ENCODE measurements at places on chromosomes 12 and 14. TPM values are rescaled to one million over a fixed set of nuclear protein-coding genes. Genes with fewer than 3 reads are reported as not detected.

Gene CLEC4E
- total RNA-seq, result 0.58 TPM

Gene STRN3
- 27.6 TPM for total RNA-seq

Gene DDN
- total RNA-seq, result 0.12 TPM

Gene LRCOL1
- not detected for total RNA-seq

Gene STAB2
- total RNA-seq, result 0.12 TPM

Gene OR10G2
- total RNA-seq, result not detected

Gene ANO2
- total RNA-seq, result 32.4 TPM

Gene NGB
- total RNA-seq, result not detected

Gene VDR
- total RNA-seq, result 0.18 TPM

Gene IAPP
- total RNA-seq, result not detected

Gene BIN2
- not detected for total RNA-seq

Gene DBX2
- not detected for total RNA-seq

Gene PLCZ1
- not detected for total RNA-seq

Gene FAM90A1
- not detected for total RNA-seq

Gene FLVCR2
- total RNA-seq, result 2.1 TPM

Gene CHST11
- total RNA-seq, result 21.8 TPM

Gene AICDA
- total RNA-seq, result not detected

Gene GNPTAB
- total RNA-seq, result 44.7 TPM

Gene PRIMA1
- total RNA-seq, result not detected

Gene PTPN21
- total RNA-seq, result 11.1 TPM

Gene CFAP251
- total RNA-seq, result 13.5 TPM

Gene PAWR
- total RNA-seq, result 28.2 TPM

Gene FOXN4
- total RNA-seq, result not detected

Gene B4GALNT1
- total RNA-seq, result 2.9 TPM
